ENCODE measurements at places on chromosomes 3 and 15.
A peak's percentile ranks its signal among the peaks of the same experiment; 100 is the strongest.

DNA sequence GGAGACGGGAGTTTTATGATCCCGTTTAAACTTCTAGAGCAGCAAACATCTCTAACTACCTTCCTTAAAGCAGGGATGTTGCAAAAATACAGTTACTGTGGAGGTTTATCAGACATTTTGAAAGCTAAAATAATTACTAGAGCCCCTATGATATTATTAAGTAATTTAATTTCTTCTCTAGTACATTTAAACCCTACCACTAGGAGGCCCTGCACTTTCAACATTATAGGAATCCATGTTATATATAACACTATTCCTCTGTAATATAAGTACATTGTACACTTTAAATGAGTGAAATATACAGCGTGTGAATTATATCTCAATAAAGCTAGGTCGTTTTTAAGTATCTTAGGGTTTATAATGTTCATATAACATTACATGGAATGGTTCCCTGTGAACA is 11.5 kb downstream of the SETMAR start:
- H3K27ac ChIP-seq, result no peak overlapping the region
- peaks cover 35% of the 10 kb centered on the region for H3K36me3 ChIP-seq
- H3K4me1 ChIP-seq, result peaks cover 12% of the 10 kb centered on the region
- no peaks in the 10 kb centered on the region for H3K27me3 ChIP-seq
- H3K4me3 ChIP-seq, result no peak overlapping the region

- no peak for DNase-seq
- H3K36me3 ChIP-seq, result peaks cover 28% of the 10 kb centered on the region
- H3K4me1 ChIP-seq, result no peaks in the 10 kb centered on the region
- H3K27ac ChIP-seq, result no peak overlapping the region
These were observed 80.6 kb downstream of the ARIH1 start for GRCh38 chr15:72554471-72555425.

GRCh38 chr15:76576523-76577279 is 240.1 kb downstream of the ISL2 start:
- no peaks in the 10 kb centered on the region for H3K36me3 ChIP-seq
- H3K27me3 ChIP-seq, result no peaks in the 10 kb centered on the region
- peaks cover 36% of the 10 kb centered on the region for H3K4me1 ChIP-seq
- peak; percentile 79 for DNase-seq
- peak overlapping the region; percentile 37 for H3K4me3 ChIP-seq

DNA sequence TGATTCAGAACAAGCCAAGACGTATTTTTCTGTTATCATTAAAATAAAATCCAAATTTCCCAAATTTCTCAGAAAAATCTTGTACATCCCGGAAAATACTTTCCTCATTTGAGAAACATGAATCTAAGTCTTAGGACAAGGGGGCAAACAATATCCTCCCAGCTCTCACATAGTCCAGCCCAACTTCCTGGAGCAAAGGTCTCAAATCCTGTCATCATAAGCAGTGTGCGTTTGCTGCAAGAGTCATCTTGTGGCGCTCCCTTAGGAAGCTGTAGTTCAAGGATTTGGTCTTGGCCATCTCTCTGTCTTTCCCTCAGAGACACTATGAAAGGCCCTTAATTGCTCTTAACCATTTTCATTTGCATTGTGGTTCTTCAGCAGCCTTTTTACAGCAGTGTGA is 57.5 kb upstream of the GSK3B start:
- H3K27me3 ChIP-seq, result no peaks in the 10 kb centered on the region
- H3K36me3 ChIP-seq, result no peaks in the 10 kb centered on the region
- peaks cover 18% of the 10 kb centered on the region for H3K4me1 ChIP-seq
- no peak overlapping the region for H3K4me3 ChIP-seq
- no peak overlapping the region for H3K27ac ChIP-seq

DNA sequence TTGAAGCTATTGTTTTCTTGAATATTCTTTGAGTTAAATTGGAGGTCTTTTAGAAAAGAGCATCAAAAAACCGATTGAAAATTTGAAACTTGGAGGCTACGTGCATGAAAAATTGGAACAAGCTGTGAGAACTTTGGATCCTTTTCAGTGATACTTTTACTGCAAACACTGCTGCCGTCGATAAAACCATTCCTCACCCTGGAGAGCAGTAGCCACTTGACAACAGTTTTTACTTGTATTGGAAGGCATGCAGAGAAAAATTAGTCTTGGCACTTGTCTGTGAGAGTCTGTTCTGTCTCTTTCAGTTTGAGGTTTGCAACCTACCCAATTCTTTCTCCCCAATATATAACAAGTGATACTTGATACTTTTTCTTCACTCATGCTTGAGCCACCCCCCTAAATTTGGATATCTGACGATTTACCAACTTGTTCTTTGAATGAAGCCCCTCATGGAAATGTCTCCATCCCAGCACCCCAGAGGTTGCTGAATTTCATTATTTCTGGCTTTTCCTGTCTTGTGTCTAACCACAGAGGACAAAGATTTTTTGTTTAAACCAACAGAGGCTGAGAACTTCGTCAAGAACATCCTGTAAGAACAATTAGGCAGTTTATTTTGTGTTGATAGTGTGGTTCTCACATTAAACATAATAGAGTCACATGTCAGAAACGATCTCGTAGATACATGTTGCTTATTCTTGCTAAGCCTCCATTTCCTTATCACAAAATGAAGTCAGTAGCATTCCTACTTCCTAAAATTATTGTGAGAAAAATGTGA is 307.3 kb upstream of the PLSCR5 start:
- no peak overlapping the region for H3K27ac ChIP-seq
- no peak overlapping the region for H3K4me3 ChIP-seq
- H3K36me3 ChIP-seq, result no peaks in the 10 kb centered on the region
- no peaks in the 10 kb centered on the region for H3K27me3 ChIP-seq
- no peaks in the 10 kb centered on the region for H3K4me1 ChIP-seq
